ENCODE measurements at places on chromosomes 2 and 18.

DNA sequence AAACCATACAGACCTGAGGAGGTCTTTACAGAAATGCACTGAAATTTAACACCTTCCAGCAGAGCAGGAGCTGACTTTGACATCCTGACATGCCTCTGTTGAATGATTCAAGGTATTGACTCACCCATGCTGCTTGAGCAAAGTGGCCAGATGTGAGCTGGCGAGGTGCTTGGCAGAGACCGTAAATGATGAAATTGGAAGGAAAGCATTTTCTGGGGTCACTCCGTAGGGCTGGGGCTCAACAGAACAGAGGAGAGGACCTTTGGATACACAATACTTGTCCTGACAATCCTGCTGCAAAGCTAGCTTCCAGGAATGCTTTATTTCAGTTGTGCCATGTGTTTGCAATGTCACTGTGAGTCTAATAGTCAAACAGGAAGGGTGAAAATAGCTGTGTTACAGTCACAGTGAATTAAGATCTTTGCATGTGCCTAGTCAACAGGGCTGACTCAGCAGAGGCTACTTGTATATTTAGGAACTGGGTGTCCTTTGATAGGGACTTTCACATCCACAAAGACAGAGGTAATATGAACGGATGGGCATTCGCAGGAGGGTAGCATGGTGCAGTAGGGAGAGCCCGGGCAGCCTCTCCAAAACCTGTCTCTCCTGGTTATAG, 31.6 kb upstream of the NCK2 start:
- no peak for DNase-seq

GRCh38 chr2:15230599-15231192, 330.4 kb downstream of the NBAS start:
- DNase-seq: no peak

DNA sequence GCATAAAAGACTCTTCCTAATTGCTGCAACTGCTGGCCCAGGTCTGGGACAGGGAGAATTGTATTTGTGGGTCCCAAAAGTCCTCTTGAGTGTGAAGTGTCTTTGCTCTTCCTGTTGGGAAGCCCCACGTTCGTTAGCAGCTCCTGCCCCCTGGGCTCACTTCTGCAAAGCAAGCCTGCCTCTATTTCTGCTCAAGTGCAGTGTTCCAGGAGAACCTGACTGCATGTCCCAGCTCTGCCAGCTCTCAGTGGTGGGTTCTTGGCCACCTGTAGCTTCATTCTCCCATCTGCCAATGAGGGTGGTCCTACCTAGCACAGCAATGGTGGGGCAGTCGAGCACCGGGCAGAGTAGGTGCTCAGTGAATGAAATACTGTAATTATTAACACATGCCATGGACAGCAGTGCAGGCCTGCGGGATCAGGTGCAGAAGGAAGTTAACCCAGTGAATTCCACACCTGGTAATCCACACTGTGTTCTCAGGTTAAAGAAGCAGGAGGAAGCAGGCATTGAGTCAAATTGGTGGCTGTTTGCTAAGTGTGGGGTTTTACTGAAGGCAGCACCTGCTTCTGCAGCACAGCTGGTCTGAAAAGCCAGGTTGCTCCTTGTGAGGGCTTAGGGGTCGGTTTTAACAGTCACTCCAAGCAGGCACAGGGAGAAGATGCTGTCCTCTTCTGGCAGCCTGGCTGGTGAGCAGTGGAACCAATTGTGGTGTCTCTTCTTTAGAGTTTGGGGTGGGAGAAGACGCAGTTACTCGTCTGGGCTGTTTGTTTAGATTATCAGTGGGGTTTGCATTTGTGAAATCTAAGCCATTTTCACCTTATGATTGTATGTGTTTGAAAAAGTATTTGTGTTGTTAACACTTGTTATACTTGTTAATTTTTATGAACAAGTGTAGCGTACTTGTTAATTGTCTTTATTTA, 54.3 kb downstream of the DGKD start:
- no peak for DNase-seq

- no peak for DNase-seq
Measured at GRCh38 chr2:27170581-27171337, 22.0 kb downstream of the TCF23 start.

DNA sequence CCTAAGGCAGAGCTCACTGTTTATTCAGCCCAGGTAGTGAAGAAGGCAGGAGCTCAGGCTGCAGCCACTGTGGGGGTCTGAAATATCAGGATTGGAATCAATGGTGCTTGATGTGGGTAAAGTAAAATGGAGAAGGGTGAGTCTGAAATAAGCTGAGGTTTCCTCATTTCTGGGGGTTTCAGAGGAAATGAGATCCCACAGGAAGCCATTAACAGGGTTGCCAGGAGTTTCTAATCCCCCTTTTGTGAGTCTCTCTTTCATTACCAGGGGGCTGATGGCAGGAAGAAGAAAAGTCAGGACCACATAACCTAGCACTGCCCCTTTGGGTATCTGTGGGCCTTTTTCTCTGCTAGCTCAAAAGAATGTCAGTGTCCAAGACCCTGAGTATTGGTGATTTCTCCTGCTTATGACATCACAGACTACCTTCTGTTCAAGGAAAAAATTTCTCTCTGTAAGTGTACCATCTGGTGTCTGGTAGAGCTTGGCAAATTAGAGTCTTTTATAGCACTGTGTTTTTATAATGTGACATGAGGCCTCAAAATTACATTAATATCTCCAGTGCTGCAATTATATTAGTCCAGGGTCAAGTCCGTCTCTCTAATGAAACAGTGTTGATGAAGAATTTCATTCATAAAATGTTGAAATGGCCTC, 56.0 kb downstream of the LBH start:
- no peak for DNase-seq

DNA sequence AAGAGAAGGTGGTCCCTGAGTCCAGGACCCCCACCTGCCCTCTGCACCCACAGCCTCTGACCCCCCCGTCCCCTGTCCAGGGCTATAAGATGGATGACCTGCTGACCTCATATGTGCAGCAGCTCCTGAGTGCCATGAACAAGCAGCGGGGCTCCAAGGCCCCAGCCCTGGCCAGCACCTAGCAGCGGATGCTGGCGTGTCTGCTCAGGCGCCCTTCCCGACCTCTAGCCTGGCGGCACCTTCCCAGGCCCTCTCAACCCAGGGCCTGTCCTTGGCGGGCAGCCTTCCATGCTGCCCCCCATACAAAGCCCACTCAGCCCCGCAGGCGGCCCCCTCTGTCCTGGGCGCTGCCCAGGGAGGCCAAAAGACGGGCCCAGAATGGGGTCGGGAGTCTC, 8.7 kb upstream of the GPR17 start:
- no peak for DNase-seq

DNA sequence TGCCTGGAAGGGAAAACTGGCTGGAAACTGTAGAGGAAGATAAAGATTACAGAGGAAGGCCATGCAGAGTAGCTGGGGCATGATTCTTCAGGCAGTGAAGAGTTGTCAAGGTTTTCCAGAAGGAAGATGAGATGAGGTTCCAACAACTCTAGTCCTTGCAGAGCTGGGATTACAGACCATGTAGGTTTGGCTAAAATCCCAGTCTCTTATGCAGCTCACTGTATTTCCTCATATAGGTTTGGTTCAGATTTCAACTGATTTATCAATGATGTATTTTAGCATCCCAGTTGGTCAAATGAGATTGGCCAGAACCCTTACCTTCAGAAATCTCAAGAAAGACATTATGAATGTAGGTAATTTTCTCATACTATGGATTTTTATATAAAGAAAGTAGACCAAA, 16.4 kb downstream of the FAP start:
- DNase-seq: no peak

- no peak for DNase-seq
Measured at GRCh38 chr2:96734880-96735583, 4.8 kb downstream of the LMAN2L start.

DNA sequence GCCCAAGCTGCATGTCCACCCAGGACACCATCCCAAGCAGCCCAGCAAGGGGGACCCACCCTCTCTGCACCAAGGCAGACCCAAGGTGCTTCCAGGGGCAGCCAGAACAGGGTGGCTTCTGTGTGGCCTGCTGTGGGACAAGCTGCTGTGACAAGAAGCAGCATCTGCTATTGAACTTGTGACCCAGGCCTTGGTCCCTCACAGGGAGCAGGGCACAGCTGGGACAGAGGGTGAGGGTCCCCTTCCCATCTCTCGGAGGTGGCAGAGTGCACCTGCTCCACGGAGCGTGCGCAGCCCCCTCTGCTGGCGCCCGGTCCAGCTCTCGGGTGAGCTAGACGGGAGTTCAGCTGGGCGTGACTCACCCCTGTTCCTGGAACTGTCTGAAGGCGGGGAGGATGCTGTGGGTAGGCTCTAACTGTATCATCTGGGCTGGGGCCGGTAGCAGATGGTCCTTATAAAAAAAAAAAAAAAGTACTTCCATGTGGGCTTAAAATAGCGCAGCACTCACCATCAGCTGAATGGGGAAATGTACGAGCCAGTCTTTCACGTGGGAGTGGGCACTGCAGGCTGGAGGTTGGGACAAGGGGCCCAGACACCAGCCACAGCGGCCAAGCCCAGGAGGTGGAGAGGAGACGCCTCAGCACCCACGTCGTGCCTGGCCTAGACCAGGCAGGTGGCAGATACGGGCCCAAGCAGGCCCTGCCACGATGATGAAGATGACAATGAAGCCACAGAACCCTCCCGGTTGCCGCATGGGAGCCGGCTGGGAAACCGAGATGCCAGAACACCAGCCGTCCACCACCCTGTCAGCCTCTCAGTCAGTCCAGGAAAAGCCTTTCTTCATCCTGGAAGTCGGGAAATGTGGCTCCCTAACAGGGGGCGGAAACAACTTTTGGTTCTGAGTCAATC, 136.8 kb upstream of the ID2 start:
- DNase-seq: peak; percentile 61

GRCh38 chr2:134823431-134823830, 15.0 kb upstream of the ACMSD start:
- no peak for DNase-seq

DNA sequence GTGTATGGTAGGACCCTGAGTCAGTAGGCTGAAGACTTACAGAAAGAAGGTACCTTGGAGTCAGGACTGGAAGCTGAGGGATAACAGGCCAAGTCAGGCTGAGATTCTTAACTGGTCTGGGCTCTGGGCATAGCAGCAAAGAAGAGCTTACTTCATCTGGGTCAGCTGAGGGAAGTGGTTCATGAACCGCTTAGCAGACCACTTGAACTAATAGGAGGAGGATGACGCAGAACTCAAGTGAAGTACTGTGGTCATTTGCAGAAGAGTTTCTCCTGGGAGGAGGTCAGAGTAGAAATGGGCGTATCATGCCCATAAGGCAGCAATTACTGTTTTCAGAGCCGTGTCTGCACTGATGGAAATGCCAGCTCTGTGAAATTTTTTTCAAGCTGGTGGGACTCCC, 164.5 kb downstream of the LCLAT1 start:
- no peak for DNase-seq

DNA sequence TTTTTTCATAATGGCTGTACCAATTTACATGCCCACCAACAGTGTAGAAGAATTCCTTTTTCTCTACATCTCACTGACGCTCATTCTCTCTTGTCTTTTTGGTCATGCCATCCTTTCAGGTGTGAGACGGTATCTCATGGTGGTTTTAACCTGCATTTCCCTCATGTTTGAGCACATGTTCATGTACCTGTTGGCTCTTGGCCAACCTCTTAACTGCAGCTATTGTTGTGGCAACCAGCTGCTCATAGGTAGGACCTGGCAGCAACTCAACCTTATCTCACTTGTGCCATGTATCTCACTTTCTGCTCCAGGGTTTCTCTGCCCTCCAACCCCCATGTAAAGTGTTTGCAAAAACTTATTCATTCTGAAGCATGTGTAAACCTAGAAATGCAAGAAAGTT, 167.5 kb downstream of the UPP2 start:
- DNase-seq: no peak

DNA sequence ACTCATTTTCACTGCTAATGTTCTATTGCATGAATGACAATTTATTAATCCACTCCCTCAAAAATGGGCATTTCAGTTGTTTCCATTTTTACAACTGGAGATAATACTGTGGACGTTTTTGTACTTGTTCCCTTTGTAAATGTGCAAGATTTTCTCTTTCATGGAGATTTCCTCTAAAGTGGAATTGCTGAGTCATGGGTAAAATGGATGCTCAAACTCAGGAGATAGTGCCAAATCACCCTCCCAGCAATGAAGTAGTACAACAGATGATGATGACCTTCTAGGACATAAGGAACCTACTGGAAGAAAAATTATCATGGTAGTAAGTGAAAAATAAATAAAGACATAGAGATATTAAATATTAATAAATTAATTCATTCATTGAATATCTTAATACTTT, 460.8 kb upstream of the CHST9 start:
- no peak for DNase-seq

DNA sequence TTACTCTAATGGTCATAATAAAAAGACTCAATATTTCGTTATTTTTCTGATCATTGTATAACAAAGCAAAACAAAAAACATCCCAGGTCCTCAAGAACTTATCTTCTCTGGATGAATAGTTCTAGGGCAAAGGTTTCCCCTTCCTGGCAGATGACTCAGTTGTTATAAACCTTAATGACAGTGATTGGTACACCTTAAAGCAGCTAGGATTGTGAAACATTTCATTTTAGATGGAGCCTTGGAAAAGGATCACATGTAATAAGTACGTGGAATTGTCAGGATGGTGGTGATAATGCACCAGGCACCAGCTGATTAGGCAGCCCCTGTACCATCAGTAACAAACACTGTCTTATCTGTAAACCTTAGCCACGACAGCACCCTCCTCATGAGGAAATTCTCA, 47.2 kb downstream of the MEP1B start:
- no peak for DNase-seq

DNA sequence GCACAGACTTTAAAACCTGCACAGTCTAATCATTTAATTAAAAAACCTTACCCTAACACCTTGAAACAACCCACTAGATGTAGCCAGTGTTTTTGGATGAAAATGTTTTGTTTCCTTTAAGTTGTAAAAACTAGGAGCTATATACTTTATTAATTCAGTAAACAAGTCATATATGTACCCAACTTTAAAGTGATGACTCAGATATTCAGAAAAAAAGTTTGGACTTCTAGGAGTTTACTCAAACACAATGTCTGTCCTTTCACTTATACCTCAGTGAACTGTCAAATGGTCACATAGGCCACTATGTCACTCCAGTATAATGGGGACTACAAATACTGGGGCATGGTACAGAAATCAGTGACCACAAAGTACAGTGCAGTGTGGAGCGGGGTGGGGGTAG, 360.3 kb downstream of the LRRTM1 start:
- no peak for DNase-seq

DNA sequence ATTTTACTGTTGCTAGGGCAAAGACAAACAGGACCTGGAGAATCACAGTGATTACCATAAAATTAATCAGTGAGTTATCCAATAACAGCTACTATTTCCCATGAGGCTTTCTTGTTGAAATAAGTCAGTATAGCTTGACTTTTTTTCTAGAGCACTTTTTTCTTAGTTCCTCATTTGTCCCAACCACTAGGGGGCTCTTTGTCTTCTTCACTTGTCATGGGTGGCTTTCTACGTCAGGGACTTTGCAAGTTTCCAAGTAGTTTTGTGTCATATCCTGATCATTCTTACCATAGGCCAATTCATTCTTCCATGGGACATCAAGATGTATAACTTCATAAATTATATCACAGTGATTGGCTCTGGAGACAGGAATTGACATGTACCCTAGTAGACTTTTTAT, 1019.6 kb upstream of the PIK3C3 start:
- no peak for DNase-seq

GRCh38 chr2:125318740-125319139, 1293.7 kb downstream of the CNTNAP5 start:
- DNase-seq: no peak
